ENCODE measurements at places on chromosomes 6 and 20. TPM values are rescaled to one million over a fixed set of nuclear protein-coding genes. Genes with fewer than 3 reads are reported as not detected.

DNA sequence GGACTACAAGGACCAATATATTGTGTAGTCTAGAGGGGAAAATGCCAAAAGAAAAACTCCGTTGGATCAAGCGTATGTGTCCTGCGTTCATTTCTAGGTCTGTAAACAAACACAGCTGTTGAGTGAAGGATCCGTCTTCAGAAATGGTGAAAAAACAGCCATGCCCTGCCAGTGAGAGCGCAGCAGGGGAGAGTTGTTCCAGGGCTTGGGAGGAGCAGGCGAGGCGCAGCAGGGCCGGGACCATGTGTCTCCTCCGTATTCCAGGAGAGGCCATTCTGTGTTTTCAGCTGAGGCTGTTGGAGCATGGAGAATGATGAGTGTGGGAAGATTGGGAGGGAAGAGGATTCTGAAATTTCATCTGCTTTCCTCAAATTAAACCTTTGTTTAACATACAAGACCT, 38.0 kb downstream of the BMP6 start:
- no peak for DNase-seq

GRCh38 chr6:144416244-144416643, 131.1 kb downstream of the UTRN start:
- DNase-seq, result no peak

MAP1LC3A gene
- 304 TPM for polyA plus RNA-seq

GRCh38 chr20:50286609-50287008, 96.0 kb downstream of the CEBPB start:
- no peak for DNase-seq

GRCh38 chr6:90227213-90227612, 69.4 kb downstream of the BACH2 start:
- DNase-seq, result no peak

TTLL9 gene
- 18.8 TPM for polyA plus RNA-seq

GRCh38 chr6:22447249-22448196, 121.8 kb upstream of the HDGFL1 start:
- no peak for DNase-seq

GRCh38 chr6:67887747-67888545, 747.1 kb upstream of the ADGRB3 start:
- DNase-seq, result no peak

GRCh38 chr6:99588618-99589289, 17.9 kb upstream of the PRDM13 start:
- peak; percentile 79 for DNase-seq

GRCh38 chr6:134447883-134448387, 130.0 kb upstream of the SGK1 start:
- no peak for DNase-seq

MAP7 gene
- 14.3 TPM for polyA plus RNA-seq

DNA sequence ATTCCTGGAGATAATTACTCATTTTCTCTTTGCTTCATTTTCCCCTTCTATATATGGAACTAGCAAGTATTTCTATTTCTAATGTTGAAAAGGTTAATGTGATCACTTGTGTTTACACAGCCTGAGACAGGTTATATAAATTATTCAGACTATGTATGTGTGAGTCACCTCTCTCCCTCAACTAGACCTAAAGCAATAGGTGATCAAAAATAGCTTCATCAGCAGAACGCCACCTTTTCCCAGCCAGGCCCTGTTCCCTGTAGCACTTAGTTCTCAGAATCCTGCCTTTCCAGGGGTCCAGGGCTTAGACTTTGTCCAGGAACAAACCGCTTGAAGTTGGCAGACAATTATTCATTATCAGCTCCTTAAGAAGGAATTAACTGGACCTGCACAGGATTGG, 125.3 kb upstream of the EXOC2 start:
- no peak for DNase-seq

Measured in spinal cord (tissue), 10 donors.